ENCODE measurements at places on chromosomes 6 and 20.

DNA sequence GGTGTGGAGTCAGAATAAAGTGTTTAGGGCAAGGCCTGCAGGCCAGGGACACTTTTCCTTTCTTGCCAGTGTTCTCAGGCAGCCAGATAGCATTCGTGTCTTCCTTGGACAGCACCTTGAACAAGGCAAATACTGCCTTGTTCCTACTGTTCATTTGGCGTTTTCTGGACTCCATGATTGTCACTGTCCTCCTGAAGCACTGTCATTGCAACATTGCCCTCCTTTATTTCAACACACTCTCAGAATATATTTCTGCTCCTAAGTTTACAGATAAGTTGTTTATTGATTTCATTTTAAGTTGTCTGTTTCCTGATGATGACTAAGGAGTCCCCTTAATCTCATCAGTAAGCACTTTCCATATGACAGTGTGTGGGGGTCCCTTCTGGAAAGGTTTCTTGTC is 15.1 kb upstream of the DEF6 start:
- no peak for DNase-seq

GRCh38 chr6:92763680-92764079 is 655.7 kb downstream of the EPHA7 start:
- DNase-seq, result no peak

DNA sequence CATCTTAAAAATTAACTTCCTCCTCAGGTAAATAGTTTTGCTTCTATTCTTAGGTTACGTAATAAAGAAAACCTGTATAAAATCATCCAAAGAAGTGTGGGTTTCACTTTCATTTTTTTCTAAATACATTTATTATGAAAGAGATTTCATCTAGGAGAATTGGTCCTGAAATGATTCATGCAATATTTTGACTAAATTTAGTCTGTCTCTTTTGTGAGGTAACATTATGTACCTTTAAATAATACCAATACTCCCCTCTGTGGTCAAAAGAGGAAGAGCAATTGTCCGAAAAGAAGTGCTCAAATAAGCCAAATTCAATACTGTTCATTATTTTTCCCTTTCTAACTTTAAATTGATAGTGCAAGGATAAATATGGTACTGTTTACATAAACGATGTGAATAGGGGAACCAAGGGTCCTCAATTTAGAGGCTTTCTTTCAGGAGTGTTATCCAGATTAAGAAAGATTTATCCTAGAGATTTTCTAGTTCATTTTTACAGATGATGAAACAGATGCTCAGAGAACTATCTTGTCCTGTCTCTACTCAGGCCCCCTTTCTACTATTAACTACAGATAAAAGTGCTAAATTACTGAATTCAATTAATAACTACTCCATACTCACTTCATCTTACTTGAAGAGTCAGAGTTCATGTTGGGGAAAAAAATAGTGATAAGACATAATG is 26.2 kb downstream of the CYP39A1 start:
- no peak for DNase-seq

GRCh38 chr6:25612666-25613065 is 39.3 kb upstream of the SCGN start:
- DNase-seq, result no peak

- DNase-seq, result no peak
These were observed 21.7 kb upstream of the BHLHE23 start for GRCh38 chr20:63028461-63028921.

- peak; percentile 75 for DNase-seq
These were observed 100.0 kb upstream of the RIPOR2 start for GRCh38 chr6:25035512-25036435.

- no peak for DNase-seq
These were observed 478.1 kb downstream of the PREX1 start for GRCh38 chr20:48349656-48350055.
